ENCODE measurements at places on chromosomes 11 and 22.

GRCh38 chr11:66749091-66749490, 20.1 kb upstream of the SPTBN2 start:
- no peak for DNase-seq

- DNase-seq = no peak
Measured at GRCh38 chr11:75891947-75892739, 77.1 kb downstream of the UVRAG start.

DNA sequence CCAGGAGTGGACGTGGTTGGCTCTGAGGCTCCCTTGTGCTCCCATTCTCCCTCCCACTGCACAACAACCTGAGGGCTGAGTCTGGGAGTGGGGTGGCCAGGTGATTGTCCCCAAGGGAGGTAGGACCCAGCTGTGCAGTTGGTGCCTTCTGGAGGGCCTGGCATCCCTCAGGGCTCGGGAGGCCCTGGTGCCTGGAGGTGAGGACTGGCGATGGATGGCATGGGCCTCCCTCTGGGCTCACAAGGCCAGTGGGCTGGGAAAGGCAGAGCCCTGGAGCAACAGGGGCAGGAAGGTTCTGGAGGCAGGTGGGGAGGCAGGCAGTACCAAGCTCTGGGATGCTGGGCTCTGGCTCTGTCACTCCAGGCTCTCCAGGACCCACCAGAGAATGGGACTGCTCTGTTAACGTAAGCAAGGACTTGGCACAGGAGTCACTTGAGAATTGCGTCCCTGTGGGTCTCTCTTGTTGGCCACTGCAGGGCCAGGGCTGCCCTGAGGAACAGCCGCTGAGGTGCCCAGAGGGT, 114.2 kb downstream of the KCNQ1OT1 start:
- DNase-seq = no peak

DNA sequence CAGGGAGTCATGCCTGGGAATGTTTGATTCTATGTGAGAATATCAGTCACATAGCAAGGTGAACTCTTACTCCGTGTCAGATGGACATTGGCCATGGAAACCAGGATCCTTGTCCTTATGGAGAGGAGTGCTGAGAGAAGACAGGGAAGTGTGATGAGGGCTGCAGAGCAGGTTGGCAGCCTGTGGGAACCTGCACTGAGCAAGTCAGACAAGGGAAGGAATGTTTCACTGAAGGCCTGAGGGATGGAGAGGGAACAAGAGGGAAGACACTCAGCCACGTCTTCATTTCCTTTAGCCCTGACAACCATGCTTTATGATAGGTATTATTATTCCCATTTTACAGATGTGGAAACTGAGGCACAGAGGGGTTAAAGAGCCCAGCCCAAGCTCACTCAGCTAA, 38.4 kb upstream of the HORMAD2 start:
- DNase-seq = no peak

DNA sequence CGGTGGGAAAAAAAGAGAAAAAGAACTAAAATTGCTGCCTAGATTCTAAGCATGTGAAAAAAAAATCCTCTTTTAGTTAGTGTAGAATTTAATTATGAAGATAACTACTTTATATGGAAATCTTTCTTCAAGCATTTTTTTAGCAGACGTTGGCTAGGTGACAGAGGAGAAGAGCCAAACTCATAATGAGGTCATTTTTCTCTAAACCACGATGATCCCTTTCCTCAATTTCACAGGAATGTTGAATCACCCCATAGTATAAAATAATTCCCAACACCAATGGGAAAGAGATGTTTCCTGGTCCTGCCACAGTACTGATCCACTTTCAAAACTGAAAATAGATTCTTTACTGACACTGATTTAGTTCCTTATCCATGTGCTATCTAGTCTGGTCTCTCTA, 319.8 kb downstream of the DLG2 start:
- no peak for DNase-seq

GRCh38 chr11:59076876-59077571, 9.1 kb upstream of the GLYATL1B start:
- DNase-seq = no peak

GRCh38 chr22:37397226-37397625, 30.1 kb downstream of the ELFN2 start:
- no peak for DNase-seq

GRCh38 chr11:17547051-17547577, at the start of gene OTOG:
Gene OTOG (plus strand): TSS chr11:17547259. CDS start chr11:17547373, 114 bp downstream.
- DNase-seq = no peak

DNA sequence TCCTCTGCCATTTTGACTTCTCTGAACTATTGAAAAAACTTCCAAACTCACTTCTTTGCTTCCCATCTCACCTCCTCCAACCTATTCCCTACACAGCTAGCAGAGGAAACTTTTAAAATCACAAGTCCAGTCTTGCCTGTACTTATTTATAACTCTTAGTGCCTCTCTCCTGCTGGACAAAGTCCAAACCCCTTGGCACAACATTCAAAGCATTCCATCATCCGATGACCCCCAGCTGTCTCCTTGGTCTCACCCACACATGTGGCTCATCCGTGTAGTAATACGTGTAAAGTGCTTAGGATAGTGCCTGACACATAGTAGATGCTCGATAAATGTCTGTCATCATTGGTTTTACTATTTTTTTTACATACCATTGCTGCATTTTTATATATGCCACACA, 101.4 kb downstream of the PARVA start:
- DNase-seq = no peak

DNA sequence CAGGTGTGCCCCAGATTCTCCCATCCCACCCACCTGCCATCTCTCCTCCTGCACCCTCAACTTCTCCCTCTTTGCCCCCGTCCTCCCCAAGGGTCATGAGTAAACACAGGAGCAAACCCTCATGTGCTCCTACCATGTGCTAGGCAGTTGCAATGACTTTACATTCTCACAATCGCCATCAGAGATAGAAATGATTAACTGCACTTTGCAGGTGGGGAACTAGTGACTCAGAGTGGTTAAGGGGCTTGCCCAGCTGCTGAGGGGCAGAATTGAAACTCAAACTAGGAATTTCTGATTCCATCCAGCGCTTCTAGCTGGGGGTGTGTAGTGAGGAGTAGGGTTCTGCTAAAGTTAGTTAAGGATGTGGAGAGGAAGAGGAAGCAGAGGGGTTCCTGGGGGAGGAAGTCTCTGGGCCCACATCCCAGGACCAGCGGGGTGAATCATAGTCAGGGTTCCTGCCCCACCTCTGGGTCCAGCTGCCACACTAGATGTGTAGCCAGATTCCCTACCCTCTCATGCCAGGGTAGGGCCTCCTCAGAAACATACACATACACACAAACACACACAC, 16.0 kb upstream of the PRG2 start:
- no peak for DNase-seq

DNA sequence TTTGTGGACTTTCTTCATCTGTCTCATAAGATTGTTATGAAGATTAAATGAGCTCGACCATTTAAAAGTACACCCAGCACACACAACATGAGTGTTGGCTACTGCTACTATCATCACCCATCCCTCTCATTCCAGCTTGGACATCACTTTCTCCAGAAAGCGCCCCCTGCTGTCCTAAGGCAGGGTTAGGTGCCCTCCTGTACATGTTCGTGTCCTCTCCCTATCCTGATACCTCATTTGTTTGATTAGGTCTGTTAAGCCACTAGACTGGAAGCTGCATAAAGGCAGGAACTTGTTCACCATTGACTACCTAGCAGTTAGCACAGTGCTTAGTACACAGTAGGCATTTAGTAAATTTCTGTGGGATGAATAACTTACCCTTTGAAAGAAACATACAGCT, 85.5 kb downstream of the ENTHD1 start:
- DNase-seq = no peak

GRCh38 chr11:75056814-75057213, 39.9 kb downstream of the OR2AT4 start:
- DNase-seq = no peak
